NCI-H1048 (cell line): ENCODE measurements at places on chromosomes 3 and 15.

DNA sequence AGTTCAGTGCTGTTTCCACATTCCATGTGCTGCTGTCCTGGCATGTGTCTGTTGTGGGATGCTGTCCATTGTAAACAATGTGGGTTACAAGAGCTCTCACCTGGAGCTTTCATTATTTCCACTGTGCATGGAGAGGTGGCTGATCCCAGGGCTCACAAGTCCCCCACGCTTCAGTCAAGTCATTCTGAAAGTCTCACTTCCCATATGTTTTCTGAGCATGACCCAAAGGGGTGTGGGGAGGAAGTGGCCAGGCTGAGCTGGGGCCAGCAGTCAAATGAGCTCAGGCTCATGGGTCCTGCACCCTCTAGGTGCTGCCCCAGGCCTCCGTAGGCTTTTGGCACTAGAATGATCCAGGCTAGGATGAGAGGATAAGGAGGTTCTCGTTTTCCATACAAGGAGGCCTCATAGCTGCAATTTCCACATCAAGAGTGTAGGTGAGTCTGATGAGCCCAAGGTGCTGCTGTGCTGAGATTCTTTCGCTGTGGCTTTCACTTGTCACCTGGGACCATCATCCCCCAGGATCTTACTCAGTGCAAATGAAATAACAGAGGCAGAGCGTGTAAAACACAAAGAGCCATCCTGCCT lies 22.0 kb downstream of the STARD5 start:
- no peak for DNase-seq

- DNase-seq, result no peak
These were observed 310.4 kb downstream of the PLCL2 start for GRCh38 chr3:17195192-17195611.

DNA sequence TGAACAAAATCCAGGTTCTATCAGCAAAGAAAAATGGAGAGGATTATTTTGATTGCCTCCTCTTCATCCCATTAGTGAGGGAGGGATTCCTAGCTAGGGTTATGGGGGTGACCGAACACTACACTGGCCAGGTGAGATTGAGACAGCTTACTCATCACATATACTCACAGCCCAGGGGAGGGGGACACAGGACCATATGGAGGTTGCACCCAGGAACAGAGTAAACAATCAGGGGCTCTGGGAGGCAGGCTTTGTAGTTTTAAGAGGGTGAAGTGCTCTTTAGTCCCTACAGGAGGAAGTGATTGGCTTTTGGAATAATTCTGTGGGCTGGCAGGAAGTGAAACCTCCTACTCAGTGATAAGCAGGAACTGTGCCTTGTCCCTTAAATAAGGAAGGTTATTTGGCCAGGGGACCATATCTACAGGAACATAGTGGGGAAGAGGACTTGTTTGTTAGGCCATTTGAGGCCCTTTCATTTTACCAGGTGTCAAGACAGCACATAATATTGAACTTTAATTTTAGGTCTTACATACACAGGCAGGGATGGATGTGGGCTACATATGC lies 17.5 kb upstream of the KCTD6 start:
- no peak for DNase-seq

- DNase-seq, result no peak
These were observed 8.7 kb downstream of the SLC6A6 start for GRCh38 chr3:14411166-14411526.

GRCh38 chr3:43262194-43262593 lies 24.1 kb upstream of the SNRK start:
- no peak for DNase-seq

DNA sequence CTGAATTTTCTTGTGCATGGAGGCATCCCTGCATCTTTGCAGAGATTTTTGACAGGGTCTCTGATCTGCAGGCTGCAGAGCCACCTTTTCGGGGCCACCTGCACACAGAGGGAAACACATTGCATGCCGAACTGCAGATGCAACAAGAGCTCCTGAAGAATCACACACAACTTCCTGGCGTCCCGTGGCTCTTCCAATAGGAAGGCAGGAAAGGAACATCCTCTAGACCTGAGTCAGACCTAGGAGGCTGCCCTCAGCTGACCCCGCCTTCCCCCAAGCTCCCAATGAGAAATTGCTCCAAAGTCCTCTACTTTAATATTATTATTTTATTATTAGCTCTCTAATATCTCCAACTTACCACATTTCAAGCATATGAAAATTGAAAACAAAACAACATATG lies 213.2 kb upstream of the ARRDC4 start:
- DNase-seq, result no peak

DNA sequence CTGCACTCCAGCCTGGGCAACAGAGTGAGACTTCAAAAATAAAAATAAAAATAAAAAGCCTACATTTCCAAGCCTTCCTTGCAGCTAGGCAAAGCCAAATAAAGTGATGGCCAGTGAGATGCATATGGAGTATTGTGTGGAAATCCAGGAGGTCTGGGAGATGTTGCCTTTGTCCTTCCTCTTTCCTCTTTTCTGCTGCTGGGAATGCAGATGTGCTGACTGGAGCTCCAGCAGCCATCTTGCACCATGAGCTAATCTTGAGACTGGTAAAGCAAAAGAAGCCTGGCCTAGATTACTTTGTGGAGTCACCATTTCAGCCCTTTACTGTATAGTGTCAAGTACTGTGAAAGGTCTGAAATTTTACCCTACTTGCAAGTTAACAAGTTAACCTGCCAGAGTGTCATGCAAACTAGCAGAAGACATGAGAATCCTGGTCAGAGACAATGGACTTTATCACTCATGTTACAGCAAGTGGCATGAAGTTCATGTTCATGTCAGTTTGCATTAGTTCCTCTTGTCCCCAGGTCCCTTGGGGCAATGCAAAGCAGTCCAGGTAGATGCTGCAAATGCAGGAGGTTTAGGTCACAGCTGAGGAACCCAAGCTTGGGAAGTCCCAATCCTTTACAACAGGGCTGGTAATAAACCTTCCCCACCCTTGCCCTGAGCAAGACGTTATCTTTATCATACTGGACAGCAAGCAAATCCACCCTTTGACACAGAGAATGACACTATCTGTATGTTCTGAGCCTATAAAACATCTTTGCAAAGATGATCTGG lies 103.1 kb downstream of the TLE3 start:
- no peak for DNase-seq

DNA sequence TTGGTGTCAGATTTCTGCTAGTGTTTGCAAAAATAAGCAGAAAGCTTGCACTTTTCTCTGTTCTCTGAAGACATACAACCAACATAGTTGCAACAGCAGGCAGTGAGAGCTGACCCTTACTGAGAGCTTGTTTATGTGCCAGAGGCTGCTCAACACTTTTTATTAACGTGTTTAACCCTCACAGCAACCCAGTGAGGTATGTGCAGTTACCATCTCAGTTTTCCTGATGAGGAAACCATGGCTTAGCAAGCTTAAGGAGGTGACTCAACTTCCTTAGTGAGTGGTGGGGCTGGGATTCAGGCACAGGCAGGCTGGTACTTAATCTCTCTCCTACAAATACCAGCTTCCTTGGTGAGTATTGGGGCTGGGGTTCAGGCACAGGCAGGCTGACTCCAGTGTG lies 158.1 kb upstream of the CTDSPL start:
- no peak for DNase-seq

- no peak for DNase-seq
These were observed 24.7 kb downstream of the ZIC4 start for GRCh38 chr3:147381596-147381995.

GRCh38 chr3:175447521-175447920 lies 588.4 kb downstream of the NAALADL2 start:
- DNase-seq, result no peak

DNA sequence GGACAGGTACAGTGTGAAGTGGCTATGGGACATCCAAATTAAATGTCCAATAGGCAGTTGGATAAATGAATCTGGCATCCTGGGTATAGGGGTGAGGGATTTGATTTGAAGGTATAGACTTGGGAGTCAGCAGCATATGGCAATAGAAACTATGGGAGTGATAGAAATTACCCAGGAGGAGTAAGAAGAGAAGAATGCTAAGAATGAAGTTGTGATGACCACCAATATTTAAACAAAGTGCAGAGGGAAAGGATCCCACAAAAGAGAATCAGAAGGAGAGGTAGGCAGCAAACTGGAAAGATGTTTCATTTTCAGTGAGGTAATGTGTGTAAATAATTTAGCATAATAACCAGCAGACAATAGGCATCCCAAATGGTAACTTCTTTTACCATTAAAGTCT lies 13.8 kb upstream of the MSL2 start:
- DNase-seq, result no peak

DNA sequence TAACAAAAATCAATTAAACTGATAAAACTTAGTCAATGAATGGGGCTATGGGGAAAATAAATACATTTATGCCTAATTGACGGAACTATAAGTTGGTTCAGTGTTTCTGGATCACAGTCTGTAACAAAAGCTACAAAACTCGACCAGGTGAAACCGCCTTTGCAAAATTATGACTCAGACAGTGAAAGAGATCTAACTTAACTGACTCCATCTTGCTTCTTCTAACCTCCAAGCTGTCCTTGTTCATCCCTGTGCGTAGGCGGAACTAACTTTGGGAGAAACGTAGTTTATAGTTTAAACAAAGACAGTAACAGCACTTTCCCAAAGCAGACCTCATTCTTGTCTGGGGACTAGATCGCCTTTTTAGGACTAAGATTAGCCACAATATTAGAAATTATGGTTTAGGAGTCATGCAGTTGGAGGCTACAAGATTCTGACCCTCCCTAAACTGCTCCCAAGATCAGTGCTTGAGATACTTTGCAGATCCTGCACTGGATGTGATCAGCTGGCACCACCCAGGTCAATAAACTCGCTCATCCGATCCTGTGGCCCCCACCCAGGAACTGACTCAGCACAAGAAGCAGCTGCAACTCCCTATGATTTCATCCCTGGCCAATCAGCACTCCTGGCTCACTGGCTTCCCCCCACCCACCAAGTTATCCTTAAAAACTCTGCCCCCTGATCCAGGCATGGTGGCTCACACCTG lies 7.2 kb upstream of the MFGE8 start:
- DNase-seq, result no peak
